ENCODE measurements at places on chromosomes 4 and X.

DNA sequence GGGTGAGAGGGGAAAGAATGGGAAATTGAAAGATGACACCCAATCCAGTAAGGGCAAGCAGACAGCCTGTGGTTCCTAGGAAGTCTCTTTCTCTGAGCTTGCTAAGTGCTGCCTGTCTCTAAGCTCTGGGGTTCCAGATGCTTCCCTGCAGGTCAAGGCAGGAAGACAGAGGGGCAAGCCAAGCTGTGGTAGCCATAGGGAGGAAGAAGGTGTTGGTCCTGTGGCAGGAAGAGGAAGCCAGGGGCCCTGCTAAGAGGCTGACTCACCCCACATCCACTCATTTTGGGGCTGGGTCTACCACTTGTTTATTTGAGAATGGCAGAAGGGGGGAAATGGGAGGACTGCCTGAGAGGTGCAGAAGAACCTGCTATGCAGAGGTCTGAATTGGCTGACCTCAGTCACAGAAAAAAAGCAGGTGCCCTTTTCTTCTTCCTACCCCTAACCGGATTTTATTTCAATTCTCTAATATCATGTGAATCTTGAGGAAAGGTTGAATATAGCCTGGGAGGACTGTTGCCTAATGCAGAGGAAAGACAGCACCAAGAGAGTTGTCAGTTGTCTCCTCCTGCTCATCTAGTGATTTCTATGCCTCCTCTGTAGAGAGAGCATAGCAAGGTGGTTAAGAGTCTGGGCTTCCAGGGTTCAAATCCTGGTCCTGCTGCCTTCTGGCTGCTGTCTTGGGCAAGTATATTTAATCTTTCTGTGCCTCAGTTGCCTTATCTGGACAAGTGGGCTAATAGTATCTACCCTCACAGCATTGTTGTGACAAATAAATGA, 27.4 kb downstream of the HOPX start:
- peak; percentile 81 for DNase-seq

DNA sequence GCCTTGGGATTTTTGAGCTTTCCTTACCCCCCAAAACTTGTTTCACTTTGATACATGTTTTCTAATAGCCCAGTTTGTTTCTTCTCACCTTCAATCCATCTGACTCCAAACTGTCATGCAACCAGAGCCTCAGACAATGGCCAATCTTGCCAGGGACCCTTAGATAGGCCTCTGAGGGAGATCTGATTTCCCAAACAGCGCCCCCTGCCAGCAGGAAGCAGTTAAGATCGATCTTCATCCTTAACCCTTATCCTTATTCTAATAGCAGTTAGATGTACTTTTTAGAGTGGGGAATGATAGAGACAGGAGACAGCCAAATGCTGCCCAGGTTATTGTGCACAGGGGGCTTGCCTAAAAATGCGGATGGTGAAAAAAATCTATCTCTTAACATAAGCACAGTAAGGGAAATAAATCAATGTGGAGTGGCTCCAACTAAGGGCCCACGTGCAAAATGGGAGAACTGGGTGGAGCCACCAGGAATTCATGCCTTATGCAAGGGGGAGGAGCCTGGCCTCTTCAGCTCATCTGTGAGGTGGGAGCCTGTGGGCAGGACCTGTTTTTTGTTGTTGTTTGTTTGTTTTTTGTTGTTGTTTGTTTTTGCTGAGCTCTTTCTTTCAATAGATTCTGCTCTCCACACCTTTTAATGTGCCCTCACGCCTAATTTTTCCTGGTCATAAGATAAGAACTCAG, 833.6 kb upstream of the AGA start:
- DNase-seq, result no peak

DNA sequence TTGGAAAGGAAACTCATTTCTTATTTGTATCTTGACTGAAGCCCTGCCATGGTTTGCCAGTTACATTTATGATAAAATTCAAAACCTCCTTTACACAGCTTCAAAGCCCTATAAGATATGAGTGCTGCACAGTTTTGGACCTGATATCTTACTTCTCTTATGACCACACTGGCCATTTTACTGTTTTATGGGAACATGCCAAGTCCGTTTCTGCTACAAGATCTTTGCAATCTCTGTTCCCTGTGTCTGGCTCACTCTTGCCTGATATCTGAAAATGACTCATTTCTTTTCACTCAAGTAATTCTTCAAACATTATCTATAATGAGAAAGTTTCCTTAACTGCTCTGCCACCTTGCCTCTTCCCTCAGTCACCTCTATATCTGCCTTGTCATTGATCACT, 247.3 kb downstream of the SPOCK3 start:
- no peak for DNase-seq

DNA sequence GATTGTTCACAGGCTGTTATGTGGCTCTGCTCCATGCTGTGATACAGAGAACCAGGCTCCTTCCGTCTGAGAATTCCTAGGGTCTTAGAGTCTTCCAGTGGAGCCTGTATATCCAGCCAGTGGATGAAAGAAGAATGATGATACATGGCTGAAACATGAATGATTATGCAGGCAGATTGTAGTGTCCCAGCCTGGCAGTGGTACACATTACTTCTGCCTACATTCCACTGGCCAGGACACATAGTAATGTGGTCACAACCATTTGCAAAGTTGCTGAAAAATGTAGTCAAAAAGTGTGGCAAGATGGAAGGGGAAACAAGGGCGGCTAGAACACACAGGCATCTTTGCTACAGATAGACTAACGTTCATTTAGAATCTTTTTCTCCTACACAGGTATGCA, 4.5 kb upstream of the GBA3 start:
- no peak for DNase-seq

DNA sequence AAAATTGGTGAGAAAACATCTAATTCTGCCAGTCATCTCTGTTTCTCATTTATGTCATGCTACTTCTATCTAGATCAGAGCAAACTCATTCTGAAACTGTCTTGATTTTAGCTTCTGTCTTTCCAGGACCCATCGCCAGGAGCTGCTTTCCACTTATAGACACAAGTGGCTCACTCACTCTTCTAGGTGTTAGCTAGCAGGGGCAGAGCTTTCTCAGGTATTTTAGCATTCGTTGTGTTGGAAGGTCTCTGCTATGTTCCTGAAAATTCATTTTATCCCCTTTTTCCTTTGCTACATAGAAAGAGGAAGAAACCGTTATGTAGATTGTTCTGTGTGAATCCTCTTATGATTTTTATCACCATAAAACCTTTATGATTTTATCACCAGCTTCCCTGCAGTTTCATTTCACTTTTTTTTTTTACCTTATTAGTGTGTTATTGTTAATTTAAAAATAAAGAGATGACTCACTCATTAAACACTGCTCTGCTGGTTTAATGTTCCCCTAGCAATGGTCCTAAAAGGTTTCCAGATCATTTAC, 246.6 kb upstream of the AADAT start:
- DNase-seq, result no peak

- DNase-seq, result no peak
Observed at GRCh38 chr4:61182915-61183314, 17.2 kb upstream of the ADGRL3 start.

GRCh38 chr4:84597450-84597849, 14.5 kb downstream of the CDS1 start:
- DNase-seq, result no peak

DNA sequence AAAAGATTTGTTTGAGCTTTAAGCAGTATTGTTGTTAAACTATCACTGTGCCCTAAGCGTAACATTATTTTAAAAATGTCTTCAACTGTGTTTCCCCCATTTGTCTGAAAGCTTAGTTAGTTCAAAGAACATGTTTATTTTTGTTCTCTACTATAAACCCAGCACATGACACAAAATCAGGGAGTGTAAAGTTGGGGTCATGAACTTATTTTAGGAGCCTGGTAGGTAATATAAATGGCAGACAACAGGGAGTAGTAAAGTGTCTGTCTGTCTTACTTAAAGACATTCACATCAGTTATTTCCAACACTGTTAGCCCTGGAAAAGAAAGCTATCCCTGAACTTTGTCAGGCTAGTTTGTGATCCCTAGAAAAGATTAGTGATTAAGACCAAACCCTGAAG, 3.9 kb downstream of the AIMP1 start:
- DNase-seq, result no peak

Data from stimulated activated effector memory CD8-positive, alpha-beta T cell treated with anti-CD3 and anti-CD28 coated beads, Interleukin-12 subunit alpha, Interleukin-12 subunit beta, amount 100 ng/mL, for 72 hours (primary cell).